MG63 (cell line): ENCODE measurements at places on chromosomes 2 and 18. TPM values are rescaled to one million over a fixed set of nuclear protein-coding genes. Genes with fewer than 3 reads are reported as not detected.

DNA sequence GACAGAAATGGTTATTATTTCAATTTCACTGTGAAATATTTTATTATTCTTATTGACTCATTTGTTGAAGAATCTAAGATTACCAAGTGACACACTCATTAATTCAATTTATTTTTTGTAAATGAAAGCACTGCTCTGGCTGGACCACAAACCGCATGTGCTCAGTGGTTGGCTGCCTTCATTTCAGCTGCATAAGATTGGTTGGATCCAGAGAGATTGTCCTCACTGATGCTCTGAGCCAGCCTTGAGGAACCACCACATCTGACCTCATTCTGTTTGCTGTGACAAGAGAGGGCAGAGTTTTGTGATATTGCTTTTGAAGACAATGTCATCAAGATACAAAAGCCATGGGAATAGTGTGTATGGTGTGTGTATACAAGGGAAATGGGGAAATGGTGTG lies 192.1 kb downstream of the CYRIA start:
- no peak for DNase-seq

The SELENOI gene
- 4.8 and 10.0 TPM in 2 replicates for total RNA-seq

GRCh38 chr2:20484034-20484617 lies 37.3 kb downstream of the RHOB start:
- no peak for DNase-seq

GRCh38 chr2:130878316-130878715 lies 41.6 kb downstream of the ARHGEF4 start:
- DNase-seq = no peak

DNA sequence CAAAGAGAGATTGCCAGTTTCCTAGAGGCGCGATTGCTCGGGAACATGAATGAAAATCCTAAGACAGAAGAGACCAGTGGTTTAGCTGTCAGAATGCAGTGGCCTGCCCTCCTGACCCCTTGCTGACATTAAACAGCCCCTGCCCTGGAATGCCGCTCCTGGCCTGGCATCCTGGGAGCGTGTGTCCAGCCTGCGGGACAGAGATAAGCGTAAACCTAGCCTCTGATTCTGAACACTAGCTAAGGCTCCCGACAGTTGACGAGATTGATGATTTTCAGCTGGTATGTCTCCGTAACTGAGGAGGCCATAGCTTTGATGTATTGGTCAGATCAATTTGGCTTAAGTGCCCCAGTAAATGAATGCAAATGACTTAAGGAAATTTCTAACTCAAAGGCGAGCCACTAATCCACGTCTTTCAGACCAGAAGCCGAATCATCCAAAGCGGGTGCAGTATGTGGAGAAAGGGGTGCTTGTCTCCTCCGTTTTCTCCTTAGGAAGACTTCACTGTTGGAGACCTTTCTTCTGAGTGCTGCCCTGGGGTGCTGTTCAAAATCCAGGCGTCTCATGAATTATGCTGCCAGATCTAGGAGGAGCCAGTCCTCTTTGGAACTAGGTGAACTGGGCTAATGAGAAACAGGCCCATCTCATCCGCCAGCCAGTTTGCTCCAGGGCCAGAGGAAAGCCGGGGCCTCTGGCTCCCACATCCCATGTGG lies 142.5 kb upstream of the L3MBTL4 start:
- DNase-seq = no peak

The RAMP1 gene
- 125 and 192 TPM in 2 replicates for total RNA-seq

- DNase-seq = no peak
Observed at GRCh38 chr18:67331857-67332256, 184.7 kb downstream of the DSEL start.

The CYP27A1 gene
- total RNA-seq = 7.7 and 8.9 TPM in 2 replicates

DNA sequence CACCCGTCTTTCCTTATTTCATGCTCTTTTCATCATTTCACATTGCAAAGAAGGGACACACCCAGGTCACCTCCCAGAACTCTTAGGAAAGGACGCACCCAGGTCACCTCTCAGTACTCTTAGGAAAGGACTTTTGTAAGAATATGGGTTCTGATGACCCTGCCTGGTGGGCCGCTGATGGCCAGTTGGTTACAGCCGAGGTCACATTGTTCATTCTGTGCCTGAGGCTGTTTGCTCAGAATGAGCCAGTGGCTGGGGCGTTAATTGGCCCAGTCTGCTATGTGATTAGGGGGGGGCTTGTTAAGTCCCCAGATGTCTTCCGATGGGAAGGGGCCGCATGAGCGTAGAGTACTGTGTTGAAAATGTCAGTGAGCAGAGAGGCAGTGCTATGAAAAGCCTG lies 9.4 kb downstream of the MLPH start:
- no peak for DNase-seq

The MEP1B gene
- total RNA-seq = 0.20 TPM in 1 of 2 replicates, not detected in the other

DNA sequence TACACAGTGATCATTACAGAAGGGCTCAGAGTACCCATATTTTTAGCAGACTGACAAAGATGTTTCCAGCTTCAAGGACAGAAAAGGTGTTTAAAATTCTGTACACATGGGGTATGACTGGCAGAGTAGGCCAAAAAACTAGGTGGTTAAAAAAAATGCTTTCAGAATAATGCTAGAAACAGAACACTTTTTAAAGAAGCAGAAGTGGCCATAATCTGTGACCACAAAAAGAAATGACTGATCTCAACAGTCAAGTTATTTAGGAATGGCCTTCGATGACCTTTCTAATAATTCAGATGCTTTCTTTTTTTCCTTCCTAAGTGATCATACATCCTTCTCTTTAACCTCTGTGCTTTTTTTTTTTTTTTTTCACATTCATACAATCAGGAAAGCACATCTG lies 4.1 kb upstream of the AQP4 start:
- DNase-seq = no peak

- no peak for DNase-seq
Observed at GRCh38 chr2:16404551-16405300, 260.9 kb downstream of the CYRIA start.

The SPEG gene
- 11.6 and 12.6 TPM in 2 replicates for total RNA-seq

DNA sequence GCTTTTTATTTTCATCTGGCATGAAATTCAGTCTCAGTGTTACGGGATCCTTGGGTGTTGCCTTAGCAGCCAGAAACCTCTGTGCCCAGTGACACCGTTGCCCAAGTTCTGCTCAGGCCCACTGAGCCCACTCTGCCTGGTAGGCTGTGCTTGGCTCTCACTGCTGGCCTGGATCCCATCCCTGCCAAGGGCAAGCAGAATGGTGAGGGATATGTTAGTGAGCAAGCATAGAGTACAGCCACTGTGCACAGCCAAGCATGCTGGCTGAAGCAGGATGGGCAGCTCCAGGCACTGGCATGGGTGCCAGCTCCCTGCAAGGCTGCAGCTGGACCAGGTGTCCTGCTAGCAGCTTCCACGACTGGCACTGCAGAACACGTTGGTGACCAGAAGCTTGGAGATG lies 194.7 kb upstream of the TFPI start:
- DNase-seq = no peak

DNA sequence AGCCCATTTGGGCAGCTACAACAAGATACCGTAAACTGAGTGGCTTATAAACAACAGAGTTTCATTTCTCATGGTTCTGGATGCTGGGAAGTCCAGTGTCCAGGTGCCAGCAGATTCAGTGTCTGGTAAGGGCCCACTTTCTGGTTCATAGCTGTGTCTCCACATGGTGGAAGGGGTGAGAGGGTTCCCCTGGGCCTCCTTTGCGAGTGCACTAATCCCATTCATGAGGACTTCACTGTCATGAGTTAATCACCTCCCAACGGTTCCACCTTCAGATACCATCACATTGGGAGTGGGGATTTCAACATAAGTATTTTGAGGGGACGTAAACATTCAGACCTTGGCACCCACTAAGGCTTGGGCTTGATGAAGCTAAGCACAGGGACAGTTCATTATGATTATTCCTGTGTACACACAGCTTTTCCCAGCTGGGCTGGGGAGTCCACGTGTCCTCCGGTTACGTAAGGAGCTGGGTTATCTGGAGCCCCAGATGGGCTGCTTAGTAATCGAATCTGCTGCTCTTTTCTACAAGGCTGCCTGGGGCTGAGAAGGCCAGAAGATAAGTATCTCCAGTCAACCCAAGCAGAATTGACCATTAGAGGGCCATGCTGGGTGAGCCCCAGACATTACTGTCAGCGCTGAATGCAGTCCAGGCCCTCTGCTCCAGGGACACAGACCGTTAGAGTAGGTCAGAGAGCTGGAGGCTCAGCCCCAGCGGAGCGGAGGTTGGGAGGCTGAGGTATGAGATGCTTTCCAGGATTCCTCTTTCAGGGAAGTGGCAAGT lies 42.7 kb downstream of the EPAS1 start:
- DNase-seq = no peak

DNA sequence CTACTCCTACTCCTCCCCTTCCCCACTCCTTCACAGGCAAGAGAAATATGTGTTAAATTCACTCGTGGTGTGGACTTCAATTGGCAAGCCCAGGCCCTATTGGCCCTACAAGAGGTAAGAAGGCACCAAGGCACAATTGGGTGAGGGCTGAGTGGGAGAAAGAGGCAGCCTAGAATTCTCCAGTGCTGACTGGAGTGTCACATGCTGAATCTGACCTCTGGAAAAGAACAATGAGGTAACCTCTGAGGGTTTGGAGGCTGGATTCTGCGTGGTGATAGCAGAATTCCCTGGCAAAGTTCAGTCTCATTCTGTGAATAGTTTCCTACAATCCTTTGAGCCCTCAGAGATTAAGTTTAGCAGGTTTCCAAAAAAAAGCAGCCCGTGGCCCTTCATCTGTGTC lies 6.9 kb downstream of the CENPA start:
- no peak for DNase-seq

The DNAJB2 gene
- total RNA-seq = 55.0 and 56.4 TPM in 2 replicates

GRCh38 chr2:9280224-9280623 lies 73.6 kb downstream of the ASAP2 start:
- DNase-seq = no peak

DNA sequence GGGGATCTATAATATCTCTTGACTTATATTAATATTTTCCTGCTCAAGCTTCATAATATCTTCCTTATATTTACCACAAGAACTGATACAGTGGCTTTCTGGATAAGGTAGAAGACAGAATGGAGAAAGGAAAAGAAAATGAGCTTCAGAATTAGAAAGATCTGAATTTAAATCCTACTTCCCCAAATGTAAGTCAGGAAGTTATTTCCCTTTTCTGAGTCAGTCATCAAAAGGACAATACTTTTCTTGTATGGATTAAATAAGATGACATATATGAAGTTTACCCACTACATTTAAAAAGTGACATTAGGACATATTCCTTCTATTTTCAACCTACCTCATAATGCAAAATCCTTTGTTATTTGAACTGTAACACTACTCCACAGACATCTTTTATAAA lies 19.0 kb downstream of the KRCC1 start:
- DNase-seq = no peak

- DNase-seq = no peak
Observed at GRCh38 chr2:20198796-20199632, 25.9 kb downstream of the SDC1 start.

The MARCHF4 gene
- total RNA-seq = 0.03 and 0.12 TPM in 2 replicates

DNA sequence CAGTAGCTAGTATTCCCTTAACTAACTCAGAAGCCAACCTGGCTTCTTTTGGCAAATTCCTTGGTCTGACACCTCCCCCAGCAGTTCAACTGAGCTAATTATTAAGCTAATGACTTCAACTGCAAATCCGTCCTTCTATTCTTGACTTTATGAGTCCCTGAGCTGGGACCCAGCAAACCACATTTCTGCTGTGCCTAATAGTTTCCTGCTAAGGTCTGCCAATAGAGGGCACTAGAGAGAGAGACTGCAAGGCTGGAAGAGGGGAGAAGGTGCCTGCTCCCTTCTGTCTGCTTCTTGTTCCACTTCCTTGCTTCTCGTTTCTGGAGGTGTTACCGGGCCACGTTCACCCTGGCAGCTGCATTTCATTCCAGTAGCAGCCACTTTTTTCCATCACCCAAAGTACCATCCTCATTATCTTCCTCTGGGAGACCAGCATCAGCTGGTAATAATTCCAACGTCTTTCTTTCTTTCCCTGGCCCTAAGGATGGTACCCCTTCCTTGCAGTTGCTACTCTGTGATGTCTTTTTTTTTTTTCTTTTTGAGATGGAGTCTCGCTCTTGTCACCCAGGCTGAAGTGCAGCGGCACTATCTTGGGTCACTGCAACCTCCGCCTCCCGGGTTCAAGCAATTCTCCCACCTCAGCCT lies 352.0 kb downstream of the TNS1 start:
- DNase-seq = peak; percentile 19

GRCh38 chr18:7603259-7604000 lies 36.3 kb downstream of the PTPRM start:
- no peak for DNase-seq

DNA sequence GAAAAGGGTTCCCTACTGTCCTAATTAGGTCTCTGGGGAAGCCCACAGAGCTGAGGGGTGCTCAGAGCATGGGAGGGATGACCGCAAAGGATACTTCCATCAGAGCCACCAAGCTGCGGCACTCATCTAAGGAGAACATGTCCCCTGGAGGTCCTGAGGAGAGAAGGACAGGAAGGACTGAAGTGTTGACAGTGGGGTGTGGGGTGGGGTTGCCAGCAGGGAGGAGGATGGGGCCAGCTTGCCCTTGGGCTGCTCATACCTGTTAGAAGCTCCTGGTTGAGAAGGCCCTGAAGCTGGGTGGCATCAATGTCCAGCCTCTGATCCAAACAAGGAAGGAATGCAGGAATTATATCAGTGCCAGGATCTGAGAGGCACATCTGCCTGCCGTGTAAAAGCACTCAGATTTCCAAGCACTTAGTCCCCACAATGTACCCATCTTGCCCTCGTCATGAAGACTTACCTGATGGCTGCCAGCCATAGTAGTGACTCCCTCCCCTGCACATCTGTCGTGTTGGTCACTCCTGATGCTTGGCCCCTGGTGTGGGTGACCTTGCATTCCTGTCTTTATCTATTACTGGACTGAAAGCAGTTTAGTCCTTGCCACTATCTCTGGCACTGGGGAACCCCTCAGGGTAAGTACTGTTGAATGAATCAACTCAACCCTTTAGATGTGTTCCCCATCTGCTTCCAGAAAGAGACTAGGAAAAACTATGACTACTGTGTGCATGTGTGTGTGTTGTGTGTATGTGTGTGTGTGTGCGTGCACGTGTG lies 68.9 kb downstream of the CAPN13 start:
- no peak for DNase-seq

DNA sequence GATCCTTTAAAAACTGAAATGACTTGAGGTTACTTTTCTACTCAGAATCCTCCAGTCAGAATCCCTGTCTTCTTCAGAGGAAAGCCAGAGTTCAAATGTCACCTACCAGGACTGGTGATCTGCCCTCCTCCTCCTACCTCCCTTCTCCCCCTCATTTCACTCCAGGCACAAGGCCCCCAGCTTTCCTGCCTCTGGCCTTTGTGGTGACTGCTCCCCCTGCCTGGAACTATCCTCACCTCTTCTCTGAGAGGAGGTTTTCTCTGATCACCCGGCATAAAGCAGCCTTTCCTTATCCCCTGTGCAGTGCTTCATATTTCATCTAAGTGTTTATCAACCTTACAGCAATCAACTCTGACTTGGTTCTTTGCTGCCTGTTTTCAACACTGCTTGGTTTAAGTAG lies 6.8 kb downstream of the B3GNT2 start:
- DNase-seq = no peak
